Activated T-cell treated with anti-CD3 and anti-CD28 coated beads, Interleukin-2, amount 50 U/mL, for 72 hours (primary cell): ENCODE measurements at places on chromosomes 12 and 14. TPM values are rescaled to one million over a fixed set of nuclear protein-coding genes. Genes with fewer than 3 reads are reported as not detected.

DNA sequence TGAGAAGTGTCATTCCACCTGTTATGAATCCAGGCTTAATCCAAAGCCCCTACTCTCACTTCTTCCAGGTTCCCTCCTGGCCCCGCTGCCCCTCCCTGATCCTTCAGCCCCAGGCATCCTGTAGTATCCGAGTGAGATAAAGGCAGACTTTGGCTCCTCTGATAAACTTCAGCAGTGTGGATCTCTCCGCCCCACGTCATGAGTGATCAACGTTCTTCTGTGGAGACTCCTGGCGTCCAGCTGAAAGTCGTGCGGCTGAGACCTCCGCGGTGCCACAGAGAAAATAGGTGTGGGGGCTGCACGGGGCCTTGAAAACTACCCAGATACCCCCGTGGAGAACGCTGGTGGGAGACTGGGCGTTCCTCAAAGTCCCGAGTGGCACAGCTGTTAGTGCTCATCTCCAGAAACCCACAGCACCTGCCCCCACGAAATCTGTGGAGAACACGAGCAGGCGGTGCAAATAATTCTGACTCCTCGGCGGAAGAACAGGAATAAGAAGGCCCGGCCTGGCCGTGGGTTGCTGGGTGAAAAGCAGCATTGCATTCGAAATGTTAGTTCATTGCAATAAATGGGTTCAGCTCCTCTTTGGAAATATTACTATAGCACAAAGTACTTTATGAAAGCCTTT is 180.0 kb upstream of the RGS6 start:
- H3K4me3 ChIP-seq: no peak overlapping the region
- H3K36me3 ChIP-seq: peaks cover 12% of the 10 kb centered on the region
- no peak overlapping the region for H3K27ac ChIP-seq
- H3K4me1 ChIP-seq: peaks cover 5% of the 10 kb centered on the region
- DNase-seq: no peak

DNA sequence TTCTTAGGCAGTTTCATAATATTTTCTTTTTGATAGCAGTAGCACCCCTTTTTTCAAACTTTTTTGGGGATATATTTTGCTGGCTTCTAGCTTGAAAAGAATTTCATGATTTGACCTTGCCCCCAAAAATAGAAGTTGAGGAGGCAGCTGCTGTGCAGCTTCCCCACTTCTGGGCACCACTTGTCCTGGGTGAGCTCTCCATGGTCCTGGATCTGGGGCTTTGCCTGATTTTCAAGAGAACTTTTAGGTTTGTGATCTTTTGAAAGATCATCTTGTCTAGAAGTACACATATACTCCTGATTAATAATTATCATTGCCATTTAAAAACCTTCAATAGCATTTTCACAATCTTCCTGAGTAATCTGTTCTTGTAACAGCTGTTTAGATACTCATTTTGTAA is 271.6 kb downstream of the NPAS3 start:
- no peak overlapping the region for H3K27ac ChIP-seq
- no peaks in the 10 kb centered on the region for H3K36me3 ChIP-seq
- no peaks in the 10 kb centered on the region for H3K27me3 ChIP-seq

Gene BIN2
- total RNA-seq: 102 TPM

Gene RNASE1
- total RNA-seq: not detected

DNA sequence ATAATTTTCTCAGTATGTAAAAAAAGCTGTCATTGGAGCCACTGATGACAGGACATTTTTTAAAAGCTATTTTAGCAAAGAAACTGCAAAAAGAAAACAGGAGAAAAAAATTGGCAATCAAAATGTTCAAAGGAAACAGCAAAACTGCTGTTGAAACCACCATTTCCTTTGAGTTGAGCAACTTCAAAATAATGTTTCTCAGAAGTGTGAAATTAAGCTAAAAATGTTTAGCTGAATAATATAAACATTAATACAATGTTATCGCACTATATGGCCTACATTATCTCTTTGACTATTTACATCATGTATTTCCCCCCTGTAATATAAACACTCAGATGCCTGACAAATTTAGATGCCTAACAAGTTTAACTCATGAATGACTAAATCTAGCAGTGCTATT is 23.4 kb upstream of the GLIPR1 start:
- no peak overlapping the region for H3K4me3 ChIP-seq
- H3K27me3 ChIP-seq: peaks cover 12% of the 10 kb centered on the region
- DNase-seq: no peak
- H3K4me1 ChIP-seq: peaks cover 20% of the 10 kb centered on the region

DNA sequence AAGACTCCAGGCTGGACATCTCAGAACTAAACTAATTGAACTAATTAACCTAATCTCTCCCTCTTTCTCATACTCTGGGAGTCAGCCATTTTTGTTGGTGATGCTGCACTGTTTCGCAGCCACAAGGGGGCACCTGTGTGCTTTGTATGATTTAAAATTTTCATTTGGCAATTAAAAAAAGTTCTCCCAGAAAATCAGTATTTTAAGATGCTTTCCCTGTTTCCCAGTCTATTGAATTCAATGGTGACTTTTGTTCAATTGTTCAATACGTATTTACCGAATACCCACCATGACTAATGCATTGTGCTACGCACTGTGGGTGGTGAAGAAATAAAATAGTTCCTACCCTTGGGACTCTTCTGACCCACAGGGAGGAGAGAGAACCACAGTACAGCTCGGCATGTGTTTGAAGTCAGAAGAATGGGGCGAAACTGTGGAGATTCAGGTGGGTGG is 63.7 kb downstream of the ZNF664 start:
- DNase-seq: peak; percentile 41
- peak overlapping the region; percentile 11 for H3K27ac ChIP-seq
- H3K36me3 ChIP-seq: no peaks in the 10 kb centered on the region
- H3K4me1 ChIP-seq: peaks cover 4% of the 10 kb centered on the region
- no peak overlapping the region for H3K4me3 ChIP-seq
- no peaks in the 10 kb centered on the region for H3K27me3 ChIP-seq

DNA sequence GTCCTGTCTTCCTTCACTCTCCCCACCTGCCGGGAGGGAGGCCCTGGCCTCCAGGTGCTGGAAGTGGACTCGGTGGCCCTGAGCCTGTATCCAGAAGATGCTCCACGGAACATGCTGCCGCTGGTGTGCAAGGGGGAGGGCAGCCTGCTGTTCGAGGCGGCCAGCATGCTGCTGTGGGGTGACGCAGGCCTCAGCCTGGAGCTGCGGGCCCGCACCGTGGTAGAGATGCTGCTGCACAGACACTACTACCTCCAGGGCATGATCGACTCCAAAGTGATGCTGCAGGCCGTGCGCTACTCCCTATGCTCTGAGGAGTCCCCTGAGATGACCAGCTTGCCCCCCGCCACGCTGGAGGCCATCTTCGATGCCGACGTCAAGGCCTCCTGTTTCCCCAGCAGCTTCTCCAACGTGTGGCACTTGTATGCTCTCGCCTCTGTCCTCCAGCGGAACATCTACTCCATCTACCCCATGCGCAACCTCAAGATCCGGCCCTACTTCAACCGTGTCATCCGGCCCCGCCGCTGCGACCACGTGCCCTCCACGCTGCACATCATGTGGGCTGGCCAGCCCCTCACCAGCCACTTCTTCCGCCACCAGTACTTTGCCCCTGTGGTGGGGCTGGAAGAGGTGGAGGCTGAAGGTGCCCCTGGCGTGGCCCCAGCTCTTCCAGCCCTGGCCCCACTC is 8.8 kb downstream of the VRTN start:
- H3K36me3 ChIP-seq: no peaks in the 10 kb centered on the region
- peaks cover under 1% of the 10 kb centered on the region for H3K4me1 ChIP-seq

Gene IFNG-AS1
- not detected for total RNA-seq

GRCh38 chr12:12839003-12839395 is 25.9 kb downstream of the DDX47 start:
- peak overlapping the region; percentile 64 for H3K4me3 ChIP-seq
- peak overlapping the region; percentile 85 for H3K27ac ChIP-seq
- no peaks in the 10 kb centered on the region for H3K27me3 ChIP-seq
- no peak for DNase-seq

- peaks cover 4% of the 10 kb centered on the region for H3K36me3 ChIP-seq
- H3K27me3 ChIP-seq: no peaks in the 10 kb centered on the region
- peak overlapping the region; percentile 80 for H3K27ac ChIP-seq
- peak overlapping the region; percentile 43 for H3K4me3 ChIP-seq
- peaks cover 28% of the 10 kb centered on the region for H3K4me1 ChIP-seq
- DNase-seq: peak; percentile 57
These were observed 77.3 kb downstream of the DAAM1 start for GRCh38 chr14:59265808-59266207.

DNA sequence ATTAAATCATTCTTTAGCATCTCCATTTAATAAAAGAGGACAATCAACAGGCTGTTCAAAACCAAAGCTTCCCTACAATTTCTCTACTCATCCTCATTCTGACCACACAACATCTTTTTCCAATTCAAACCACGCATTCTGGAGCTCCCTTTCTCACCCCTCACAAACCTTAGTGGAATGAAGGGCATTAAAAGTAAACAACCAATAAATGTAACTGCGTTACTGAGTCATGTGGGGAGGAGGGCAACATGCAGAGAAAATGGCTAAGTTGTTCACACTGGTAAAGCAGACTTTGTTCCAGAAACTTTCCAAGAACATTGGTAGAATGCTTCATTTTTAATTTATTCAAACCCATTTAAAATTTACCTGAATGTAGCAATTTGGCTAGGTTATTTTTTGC is 19.6 kb downstream of the SOX5 start:
- no peak for DNase-seq
- H3K27me3 ChIP-seq: no peaks in the 10 kb centered on the region
- H3K27ac ChIP-seq: no peak overlapping the region
- H3K36me3 ChIP-seq: no peaks in the 10 kb centered on the region
- no peak overlapping the region for H3K4me3 ChIP-seq

GRCh38 chr12:123761841-123762714 is at the start of gene DNAH10:
Gene DNAH10 (plus strand): TSS chr12:123762301. CDS start chr12:123762337, 36 bp downstream.
- peaks cover 8% of the 10 kb centered on the region for H3K4me1 ChIP-seq
- H3K27me3 ChIP-seq: peaks cover under 1% of the 10 kb centered on the region
- peak; percentile 53 for DNase-seq
- H3K27ac ChIP-seq: no peak within 1 kb of the TSS
- H3K4me3 ChIP-seq: peak within 1 kb of the TSS; percentile 74

GRCh38 chr12:128817111-128818015 is 6.4 kb downstream of the SLC15A4 start:
- peaks cover 18% of the 10 kb centered on the region for H3K36me3 ChIP-seq
- peak overlapping the region; percentile 9 for H3K4me3 ChIP-seq
- no peaks in the 10 kb centered on the region for H3K27me3 ChIP-seq
- H3K4me1 ChIP-seq: peaks cover 70% of the 10 kb centered on the region
- peak overlapping the region; percentile 56 for H3K27ac ChIP-seq

DNA sequence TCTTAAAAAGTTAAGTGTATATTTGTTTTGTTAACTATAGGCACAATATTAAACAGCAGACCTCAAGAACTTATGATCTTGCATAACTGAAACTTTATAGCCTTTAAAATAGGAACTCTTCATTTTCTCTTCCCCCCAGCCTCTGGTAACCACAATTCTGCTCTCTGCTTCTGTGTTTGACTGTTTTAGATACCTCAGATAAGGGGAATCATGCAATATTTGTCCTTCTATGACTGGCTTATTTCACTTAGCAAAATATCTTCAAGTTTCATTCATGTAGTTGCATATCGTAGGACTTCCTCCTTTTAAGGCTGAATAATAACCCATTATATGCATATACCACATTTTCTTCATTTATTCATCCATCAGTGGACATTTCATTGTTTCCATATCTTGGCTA is 131.3 kb downstream of the PTPRO start:
- H3K4me1 ChIP-seq: peaks cover 14% of the 10 kb centered on the region
- H3K27me3 ChIP-seq: peaks cover 13% of the 10 kb centered on the region
- no peak overlapping the region for H3K4me3 ChIP-seq
- no peak for DNase-seq

- peak overlapping the region; percentile 25 for H3K4me3 ChIP-seq
- peak; percentile 63 for DNase-seq
- H3K27ac ChIP-seq: peak overlapping the region; percentile 35
- H3K27me3 ChIP-seq: no peaks in the 10 kb centered on the region
These were observed 8.3 kb downstream of the PROX2 start for GRCh38 chr14:74867673-74868072.
